Dermis microvascular lymphatic vessel endothelial cell (primary cell): ENCODE measurements at places on chromosomes 2 and 18.

DNA sequence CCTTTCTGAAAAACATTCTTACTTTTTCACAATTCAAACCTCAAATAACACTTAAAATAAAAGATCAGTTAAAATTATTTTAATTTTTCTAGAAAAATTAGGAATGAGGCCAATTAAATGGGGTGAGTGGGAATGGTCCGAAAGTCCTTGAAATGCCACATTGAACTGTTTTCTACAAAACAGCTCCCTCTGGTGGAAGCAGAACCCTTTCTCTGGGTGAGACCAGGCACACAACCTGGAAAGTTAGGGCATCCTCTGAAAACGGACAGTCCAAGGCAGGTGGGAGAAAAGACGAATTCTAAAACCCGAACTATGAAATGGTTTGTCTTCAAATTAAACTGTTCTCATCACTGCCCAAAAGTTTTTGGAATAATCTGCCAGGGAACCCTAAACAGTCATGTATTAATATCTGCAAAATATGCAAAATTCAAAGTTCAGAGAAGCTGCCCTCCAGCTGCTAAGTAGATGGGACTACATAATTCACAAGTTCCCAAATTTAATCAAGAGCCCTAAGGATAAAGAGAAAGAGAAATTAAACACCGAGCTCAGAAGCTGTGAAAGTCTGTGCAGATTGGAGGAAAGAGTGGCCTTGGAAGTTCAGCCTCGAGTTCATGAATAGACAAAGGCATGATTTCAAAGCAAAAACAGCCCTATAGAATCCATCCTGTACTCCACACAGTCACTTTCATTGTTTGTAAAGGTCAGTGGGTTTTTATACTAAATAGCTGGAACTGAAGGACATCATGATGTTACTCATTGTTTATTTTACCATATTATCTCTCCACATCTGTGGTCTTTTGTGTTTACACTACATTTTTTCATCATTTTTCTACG, 108.3 kb downstream of the PIEZO2 start:
- peak; percentile 84 for DNase-seq

- no peak for DNase-seq
Observed at GRCh38 chr2:219486380-219486959, 12.2 kb upstream of the GMPPA start.

DNA sequence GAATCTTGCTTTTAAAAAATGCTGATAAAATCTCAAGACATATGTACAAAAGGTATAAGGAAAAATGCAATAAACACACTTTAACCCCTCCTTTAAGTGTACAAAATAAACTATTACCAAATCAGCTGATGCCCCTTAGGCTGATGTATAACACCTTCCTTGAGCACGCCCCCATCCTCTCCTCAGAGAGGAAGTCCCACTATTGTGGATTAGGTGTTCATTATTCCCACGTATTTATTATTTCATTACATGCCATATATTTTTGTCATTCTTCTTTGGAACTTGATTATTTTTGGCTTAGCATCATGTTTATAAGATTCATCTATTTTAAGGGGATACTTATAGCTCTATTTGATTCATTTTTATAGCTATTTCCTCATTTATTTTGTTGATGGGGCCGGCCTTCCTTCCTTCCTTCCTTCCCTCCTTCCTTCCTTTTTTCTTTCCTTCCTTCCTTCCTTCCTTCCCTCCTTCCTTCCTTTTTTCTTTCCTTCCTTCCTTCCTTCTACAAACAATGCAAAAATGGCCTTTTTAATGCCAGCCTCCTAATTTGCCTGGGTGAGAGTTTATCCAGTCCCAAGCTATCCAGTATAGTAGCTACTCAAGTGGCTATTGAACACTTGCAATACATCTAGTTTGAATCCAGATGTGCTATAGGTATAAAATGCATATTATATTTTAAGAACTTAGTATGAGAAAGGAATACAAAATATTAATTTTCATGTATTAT, 4.0 kb downstream of the SERPINB13 start:
- DNase-seq: no peak

DNA sequence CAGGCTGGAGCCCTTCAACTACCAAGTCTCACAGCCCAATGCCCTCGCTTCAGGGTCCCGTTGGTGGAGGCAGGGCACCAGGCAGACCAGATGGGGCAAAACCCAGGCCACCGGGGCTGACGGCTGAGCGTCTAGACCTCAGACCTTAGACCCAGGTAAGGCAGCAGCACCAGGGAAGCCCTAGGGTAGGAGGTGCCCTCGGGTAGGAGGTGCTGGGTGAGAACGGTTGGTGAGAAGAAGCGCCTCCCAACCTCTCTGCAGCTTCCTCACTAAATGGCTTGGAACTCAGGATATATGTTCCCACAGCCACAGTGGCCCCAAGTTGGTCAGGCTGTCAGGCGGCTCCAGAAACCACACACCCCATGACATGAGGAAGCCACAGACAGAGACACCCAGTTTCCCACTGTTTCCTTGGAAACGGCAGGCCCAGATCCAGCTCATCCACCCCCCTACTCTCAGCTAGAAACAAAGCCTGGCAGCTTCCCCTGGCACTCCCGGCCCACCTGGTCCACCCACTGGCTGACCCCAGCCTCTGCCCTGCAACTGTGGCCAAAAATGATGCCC, 13.1 kb upstream of the MLPH start:
- no peak for DNase-seq

DNA sequence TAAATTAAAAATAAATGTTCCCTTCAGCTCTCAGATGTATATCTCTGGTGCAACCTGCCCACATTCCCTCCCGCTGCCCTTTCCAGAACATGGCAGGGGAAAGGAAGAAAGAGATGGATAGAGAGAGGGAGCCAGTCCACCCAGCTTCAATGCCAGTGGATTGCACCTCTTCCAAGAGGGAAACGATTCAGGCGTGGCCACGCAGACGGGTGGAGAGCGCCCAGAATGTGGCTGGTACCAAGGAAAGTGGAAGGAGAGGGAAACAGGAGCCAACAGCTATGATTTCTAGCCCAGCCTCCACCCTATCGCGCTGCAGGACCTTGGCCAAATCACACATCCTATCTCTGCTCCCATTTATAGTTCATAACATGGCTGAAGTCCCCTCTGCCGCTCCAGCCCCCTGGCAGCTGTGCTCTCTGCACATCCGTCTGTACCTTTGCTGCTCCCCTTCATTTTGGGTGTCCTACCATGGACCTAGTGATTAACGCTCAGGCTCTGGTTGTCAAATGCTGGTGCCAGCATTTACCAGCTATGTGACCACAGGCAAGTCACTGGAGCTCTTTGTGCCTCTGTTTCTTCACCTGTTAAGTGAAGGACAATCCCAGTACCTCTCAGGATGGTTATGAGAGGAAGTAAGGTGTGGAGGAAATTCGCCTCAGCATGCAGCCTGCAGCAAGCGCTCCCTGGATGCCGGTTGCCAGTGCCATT, 66.5 kb downstream of the SFXN5 start:
- DNase-seq: no peak

- DNase-seq: no peak
Observed at GRCh38 chr2:119688616-119689015, 9.6 kb downstream of the TMEM177 start.

- no peak for DNase-seq
Observed at GRCh38 chr18:45252474-45252873, 362.8 kb upstream of the SLC14A2 start.

DNA sequence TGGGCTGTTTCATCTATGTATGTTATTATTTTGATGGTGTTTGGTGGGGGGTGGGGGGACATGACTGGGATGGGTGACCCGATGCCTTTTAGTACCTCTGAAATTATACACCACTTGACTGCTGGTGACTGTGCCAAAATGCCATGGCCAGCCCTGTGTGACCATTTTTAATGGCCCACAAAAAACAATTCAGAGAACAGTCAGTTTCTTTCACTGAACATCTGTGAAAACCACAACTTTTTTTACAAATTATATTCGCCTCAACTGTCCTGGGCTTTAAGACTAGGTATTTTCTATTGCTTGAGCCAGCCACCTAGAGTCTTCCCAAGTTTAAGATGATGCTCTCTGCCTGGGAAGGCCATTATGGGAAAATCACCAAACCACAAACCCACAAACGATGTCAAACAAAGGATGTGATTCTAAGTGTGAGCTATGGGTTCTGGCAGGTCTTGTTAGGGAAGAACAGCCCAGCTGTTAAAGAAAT, 33.9 kb downstream of the FN1 start:
- no peak for DNase-seq

- DNase-seq: no peak
Observed at GRCh38 chr2:121005453-121005852, 269.8 kb downstream of the GLI2 start.

DNA sequence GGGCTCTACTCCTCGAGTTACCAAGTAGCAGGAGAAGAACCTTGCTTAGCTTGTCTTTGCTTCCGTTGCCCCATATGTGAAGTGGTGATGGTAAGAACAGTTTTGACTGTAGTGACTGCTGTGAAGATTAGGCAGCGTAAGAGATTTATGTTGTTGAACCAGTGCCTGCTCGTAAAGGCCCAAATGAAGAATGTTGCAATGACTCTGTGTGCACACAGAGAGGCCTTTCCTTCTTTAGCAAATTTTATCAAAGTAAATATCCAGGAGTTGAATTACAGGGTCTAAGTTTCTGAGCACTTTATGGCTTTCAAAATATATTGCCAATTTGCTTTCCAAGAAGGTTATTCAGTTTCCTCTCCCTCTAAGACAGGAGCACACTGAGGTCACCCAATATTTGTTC, 14.5 kb downstream of the NTSR2 start:
- no peak for DNase-seq

DNA sequence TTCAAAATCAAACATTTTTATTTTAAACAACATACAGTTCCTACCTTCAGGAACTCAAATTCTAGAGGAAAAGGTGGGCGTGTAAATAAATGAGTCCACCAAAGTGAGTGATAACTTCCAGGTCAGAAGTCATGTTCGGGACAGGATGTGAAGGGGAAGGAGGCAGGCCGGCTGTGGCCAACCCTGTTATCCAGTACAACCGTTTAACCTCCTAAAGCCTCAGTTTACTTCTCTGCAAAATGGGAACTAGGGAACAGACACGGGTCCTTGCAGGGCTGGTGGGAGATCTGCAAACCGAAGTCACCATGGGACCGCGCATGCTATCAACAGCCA, 373 bp downstream of the EIPR1 start:
- peak; percentile 51 for DNase-seq

DNA sequence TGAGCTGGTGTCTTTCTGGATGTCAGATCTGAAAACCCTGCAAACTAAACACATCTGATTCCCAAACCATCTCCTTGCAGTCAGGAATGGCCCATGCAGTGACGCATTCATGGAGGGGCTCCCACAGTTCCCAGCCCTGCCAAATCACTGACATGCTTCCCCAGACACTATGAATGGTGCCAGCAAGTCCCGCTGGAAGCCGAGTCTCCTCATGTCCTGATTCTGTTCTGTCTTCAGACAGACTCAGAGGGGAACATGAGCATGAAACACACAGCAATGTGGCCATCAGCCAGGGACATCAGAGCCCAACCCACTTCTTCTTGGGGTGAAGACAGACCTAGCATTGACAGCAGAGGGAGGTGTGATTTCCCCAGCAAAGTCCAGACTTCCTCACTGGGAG, 83.7 kb downstream of the TTC32 start:
- no peak for DNase-seq

GRCh38 chr2:231191896-231192872, 6.2 kb upstream of the ARMC9 start:
- DNase-seq: peak; percentile 40

DNA sequence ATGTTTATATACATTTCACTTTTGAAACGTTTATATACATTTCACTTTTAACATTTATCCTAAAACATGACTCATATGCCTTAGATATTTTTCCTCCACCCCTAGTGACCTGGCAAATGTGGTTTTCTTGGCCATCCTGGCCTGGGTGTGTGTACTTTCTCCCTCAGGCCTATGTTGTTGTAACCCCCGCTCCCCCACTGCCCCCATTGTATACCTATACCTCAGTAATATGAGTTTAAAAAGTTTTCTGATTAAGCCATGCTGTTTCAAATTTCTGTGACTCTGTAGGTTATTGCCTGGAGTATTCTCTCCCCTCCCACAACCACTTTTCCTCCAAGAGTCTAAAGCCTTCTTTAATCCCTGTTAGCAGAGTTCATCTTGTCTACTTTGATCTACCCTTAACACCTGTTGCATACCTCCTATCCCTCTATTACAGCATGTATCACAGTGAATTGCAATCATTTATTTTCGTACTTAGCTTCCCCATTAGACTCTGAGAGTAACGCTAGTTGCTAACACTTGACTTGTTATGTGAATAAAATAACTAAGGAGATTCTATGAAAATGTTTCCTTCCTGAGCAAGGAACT, 67.9 kb downstream of the LCLAT1 start:
- no peak for DNase-seq

- no peak for DNase-seq
Observed at GRCh38 chr2:97713296-97714083, at the start of gene ZAP70. Gene ZAP70 (plus strand): TSS chr2:97713576. CDS start chr2:97724037, 10,461 bp downstream.

GRCh38 chr18:8800445-8800844, 95.1 kb downstream of the MTCL1 start:
- peak; percentile 85 for DNase-seq

DNA sequence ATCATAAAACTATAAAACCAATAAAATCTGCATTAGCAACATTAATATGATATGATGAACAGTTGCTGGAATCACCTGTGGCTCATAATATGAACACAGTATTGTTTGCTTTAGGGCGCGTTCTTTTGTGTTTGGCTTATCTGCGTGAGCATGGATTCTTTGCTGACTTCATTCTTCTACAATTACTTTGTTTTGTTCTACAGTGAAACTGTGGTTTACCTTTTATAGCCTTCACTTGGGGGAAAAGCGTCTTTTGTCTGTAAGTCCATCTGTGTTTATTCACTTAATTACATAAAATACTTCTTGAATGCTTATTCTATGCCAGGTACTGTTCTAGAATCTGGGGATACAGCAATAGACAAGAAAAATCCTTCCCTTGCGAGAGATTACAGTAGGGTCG, 74.0 kb upstream of the SEC11C start:
- DNase-seq: no peak

GRCh38 chr2:96801786-96802595, 14.1 kb upstream of the CNNM3 start:
- no peak for DNase-seq

DNA sequence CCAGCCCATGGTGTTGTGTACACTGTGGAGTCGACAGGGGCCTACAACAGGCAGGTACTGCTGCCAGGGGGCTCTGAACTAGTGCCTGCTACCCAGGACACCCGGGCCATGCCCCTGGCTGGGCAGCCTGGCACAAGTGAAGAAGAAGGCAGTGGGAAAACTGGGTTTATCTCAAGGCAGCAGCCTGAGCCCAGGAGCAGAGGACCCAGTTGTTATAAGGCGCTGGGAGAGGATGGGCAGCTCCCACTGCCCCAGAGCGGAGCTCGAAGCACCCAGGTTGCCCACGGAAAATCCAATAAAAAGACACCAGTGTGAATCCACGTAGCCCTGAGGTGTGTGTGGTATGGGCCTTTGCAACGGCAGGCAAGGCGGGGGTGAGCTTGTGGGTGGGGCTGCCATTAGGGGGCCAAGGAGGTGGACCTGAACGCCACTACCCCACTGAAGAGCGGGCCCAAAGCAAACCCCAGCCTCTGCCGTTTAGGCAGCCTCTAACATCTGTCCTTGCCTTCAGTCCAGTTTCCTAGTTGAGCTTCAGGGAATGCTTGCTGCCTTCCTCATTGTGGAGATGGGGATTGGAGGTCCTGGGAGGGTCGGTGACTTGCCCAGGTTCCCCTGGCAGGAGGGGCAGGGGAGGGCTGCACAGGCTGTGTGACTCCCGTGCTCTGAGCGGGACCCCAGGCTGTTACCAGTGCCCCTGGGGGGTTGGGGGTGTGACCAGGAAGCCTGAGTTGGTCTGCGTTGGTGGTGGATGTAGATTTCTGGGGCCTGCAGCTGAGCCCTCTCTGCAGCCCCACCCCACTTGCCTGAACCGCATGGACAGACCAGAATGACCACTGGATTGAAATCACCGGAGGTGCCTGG, 16.0 kb downstream of the ARID5A start:
- no peak for DNase-seq

- no peak for DNase-seq
Observed at GRCh38 chr2:7146151-7146550, 228.9 kb downstream of the RNF144A start.
